Renal pelvis (tissue), 12 donors: ENCODE measurements at places on chromosomes 4 and X. TPM values are rescaled to one million over a fixed set of nuclear protein-coding genes. Genes with fewer than 3 reads are reported as not detected.

The KLF8 gene
- polyA plus RNA-seq: 7.2 TPM

The IQCM gene
- not detected for polyA plus RNA-seq

The PPARGC1A gene
- polyA plus RNA-seq: 26.7 TPM

The DCAF12L2 gene
- polyA plus RNA-seq: 2.0 TPM

The C4orf50 gene
- polyA plus RNA-seq: 0.01 TPM

The MAGEA1 gene
- polyA plus RNA-seq: not detected

The HMGB2 gene
- 408 TPM for polyA plus RNA-seq

The PIR gene
- polyA plus RNA-seq: 4.2 TPM

The MAGEA8 gene
- 0.73 TPM for polyA plus RNA-seq

GRCh38 chrX:19003756-19004155 lies 19.8 kb upstream of the PHKA2 start:
- no peak for DNase-seq

DNA sequence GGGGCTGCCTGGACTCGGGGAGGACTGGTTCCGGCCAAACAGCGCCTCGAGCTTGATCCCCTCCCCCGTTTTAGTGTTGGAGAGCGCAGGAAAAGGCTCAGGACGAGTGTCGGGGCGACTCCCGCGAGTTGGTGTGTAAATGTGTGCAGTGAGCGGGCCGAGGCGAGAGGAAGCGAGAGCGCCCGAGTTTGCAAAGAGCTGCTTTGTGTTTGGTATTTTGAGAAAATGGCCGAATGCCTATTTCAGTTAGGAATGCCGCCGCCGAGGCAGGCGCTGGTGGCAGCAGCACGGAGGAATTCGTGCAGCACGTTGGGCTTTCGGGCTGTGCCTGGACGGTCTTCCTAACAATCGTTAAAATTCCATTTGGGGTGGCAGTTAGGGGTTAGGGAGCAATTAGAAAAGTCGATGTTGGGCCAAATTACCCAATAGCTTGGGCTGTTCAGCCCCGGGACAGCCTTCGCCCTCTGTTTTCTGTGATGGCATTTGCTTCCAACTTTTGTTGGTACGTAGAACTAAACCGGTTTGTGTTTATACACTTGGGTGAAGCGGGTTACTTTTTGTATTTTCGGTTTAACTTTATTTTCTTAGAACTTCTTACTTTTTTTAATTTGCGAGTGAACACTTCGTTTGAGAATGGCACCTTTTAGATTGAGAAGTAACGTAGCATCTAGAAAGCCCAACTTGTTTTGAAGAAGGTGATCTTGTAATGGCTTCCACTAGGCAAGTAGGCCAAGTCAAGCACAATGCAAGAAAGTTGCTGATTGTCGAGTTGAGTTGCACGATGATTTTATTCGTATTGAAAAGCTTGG lies 1.6 kb downstream of the REST start:
- DNase-seq: peak; percentile 69

GRCh38 chrX:136822337-136823095 lies 41.8 kb upstream of the ARHGEF6 start:
- no peak for DNase-seq

DNA sequence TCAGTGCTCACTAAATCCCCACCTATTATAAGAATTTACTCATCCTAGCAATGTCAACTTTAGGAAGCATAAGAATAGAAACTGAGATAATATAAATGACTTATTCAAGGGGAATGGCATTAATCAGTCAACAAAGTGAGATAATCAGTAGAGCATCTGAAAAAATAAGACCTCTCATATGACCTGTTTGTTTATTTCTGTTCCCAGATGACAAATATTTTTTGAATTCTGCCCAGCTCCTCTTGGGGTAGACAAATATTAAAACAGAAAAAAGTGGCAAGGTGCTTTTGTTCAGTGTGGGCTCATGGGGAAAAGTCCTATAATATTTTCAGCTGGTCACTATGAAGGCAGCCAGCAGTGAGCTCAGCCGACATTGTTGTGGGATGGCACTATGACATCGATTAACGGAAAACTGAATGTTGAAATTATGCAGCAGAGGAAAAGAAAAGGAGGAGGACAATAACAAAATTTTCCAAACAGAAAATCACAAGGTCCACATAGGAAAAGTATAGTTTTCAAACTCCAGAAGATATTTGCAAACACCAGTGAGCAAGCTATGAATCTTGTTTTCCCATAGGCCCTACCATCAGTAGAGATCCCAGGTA lies 109.6 kb downstream of the ANXA3 start:
- DNase-seq: no peak

DNA sequence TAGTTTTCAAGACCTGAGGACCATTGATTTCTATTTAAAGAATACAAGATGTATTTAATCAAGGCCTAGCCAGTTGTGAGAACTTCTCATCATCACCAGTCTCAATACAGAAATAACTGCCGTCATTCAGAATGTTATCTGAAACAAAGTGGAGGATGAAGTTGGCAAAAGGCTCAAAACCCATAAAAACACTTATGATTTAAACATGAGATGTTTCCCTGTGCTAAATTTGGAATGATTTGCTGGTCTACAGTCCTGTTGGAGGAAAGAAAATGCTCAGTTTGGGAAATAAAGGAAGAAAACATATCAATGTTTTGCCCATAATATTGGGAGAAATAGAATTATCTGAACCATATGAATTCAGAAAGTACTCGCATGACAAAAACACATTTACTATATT lies 192.2 kb downstream of the ADGRA3 start:
- no peak for DNase-seq

GRCh38 chr4:130028552-130028951 lies 932.6 kb downstream of the C4orf33 start:
- DNase-seq: no peak

- DNase-seq: peak; percentile 50
Measured at GRCh38 chr4:27684610-27685011, 824.0 kb downstream of the STIM2 start.

DNA sequence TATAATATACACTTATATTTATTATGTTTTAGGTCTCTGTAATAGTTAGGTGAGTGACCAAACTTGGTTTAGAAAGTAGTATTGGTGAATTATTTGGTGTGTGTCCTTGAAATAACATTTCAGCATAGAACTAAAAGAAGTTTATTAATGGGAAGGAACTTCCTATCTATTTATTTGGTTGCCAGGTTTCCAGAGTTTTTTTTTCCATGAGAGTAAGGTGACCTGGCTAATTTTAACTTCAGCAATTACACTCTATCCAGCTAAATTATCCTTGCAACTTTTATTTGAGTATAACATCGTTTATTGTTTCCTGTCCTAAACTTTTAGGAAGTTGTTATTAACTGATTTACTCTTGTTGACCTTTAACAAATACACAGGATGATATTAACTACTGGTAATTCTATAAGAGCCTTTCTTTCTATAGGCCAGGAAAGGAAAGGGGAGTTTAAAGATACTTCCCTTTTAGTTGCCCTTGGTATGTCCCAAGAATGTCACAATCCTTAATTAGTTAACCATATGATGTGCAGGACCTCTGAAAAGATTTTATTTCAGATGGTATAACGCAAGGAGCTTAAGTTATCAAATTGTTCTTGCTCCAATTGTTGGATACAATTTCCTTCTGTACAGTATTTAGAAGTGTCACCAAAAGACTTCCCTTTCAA lies 18.9 kb downstream of the PRDM8 start:
- no peak for DNase-seq

DNA sequence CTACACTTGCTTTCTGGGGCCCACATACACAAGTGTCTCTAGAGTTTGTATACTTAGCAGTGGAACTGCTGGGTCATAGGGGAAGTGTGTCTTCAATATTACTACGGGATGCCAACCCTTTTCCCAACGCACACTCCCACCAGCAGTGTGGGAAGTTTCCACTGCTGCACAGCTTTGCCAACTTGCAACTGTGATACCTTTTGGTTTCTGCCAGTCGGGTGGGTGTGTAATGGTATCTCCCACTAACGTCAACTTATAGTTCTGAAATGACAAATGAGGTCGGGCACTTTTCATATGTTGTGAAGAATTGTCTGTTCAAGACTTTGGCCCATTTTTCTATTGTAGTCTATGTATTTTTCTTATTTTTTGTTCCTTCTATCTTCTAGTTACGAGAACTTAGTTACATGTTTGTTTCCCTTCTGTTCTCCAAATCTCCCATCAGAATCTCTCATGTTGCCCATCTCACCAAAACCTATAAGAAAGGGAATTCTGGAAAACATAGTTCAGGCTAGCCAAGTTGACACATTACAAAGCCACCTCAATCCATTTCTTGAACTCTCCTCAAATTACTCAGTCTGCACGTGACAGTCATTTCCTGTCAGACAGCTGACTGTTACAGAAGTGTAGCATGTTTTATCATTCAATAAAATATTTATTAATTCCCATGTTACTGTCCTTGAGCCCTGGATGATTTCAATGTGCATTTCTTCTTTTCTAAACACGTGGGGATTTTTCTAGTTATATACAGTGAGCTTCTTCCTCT lies 30.7 kb downstream of the PNMA6E start:
- no peak for DNase-seq

- no peak for DNase-seq
Measured at GRCh38 chr4:84159762-84160161, 339.3 kb downstream of the NKX6-1 start.

DNA sequence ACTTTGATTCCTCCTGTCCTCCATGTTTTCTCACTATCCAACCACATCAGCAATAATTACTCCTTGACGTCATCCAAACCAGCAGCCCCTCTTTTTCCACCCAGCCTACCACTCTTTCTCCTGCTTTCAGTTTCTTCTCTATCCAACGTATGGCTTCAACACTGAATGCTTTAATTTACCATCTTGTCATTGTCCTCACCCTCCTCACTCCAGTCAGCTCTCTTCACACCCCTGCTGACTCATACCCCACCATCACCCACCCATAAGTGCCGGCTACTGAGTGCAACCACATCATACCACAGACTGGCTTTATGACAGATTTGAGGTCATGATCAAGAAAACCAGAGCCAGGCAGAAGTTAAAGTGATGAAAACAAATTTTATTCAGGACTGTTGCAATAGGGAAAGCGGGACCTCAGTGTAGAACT lies 9.8 kb upstream of the ANXA5 start:
- no peak for DNase-seq

DNA sequence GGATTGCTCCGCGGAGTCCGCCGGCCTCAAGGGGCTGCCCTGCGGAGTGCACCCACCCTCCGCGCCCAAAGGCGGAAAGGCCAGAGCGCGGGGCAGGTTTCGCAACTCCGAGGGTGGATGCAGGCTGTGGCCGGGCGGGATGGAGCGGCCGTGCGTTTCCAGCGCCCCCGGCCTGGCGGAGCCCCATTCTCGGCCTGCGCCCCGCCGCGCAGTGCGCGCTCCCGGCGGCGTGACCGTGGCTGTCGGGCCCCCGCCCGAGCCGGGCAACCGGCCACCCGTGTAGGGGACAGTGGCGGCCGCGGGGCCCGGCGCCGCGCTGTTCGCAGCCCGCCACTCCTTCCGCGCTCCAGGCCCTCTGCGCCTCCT lies 331 bp downstream of the SETD7 start:
- DNase-seq: no peak
